ENCODE measurements at places on chromosomes 16 and 17. TPM values are rescaled to one million over a fixed set of nuclear protein-coding genes. Genes with fewer than 3 reads are reported as not detected.

DNA sequence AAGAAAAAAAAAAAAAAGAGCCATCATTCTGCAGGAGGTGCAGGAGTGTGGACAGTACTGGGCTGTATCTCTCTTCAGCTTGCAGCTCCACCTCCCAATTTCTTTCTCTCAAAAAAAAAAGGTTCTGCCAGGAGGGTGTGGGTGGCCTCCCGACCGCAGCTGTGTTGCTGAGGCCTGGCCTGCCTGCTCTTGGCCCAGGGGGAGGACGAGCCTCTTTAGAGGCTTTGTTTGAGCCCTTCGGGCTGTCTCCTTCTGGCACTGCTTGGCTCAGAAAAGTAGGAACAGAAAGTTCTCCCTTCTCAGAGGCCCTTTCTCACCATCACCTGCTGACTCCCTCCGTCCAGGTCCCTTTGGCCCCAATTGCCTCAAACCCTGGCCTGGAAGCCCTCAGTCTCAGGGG, 22.2 kb upstream of the C17orf107 start:
- no peak for DNase-seq

GRCh38 chr16:85055493-85056210, 28.1 kb downstream of the KIAA0513 start:
- DNase-seq = peak; percentile 53

Gene KRTAP2-2
- total RNA-seq = not detected

Gene SCIMP
- 1.2 TPM for total RNA-seq

Gene ZNF385C
- total RNA-seq = 0.46 TPM

Gene MYL11
- total RNA-seq = 1.1 TPM

All from T-cell (primary cell).